ENCODE measurements at places on chromosomes 11 and 22.

DNA sequence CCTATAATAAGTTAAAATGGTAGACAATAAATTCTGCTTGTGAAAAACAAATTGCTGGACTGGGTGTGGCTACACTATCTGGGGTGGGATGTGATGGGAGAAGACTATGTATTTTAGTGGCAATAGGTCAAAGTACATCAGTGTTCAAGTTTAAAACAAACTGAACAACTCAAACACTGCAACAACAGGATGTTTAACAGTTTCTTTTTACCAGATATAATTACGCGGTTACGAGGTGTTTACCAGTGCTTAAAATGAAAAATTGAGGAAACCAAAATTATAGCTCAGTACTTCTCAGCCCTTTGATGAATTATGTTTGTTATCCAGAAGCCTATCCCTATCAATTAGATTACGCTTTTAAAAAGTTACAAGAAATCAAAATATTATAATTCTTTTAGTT, 3.2 kb downstream of the PRDM10 start:
- no peak for DNase-seq

DNA sequence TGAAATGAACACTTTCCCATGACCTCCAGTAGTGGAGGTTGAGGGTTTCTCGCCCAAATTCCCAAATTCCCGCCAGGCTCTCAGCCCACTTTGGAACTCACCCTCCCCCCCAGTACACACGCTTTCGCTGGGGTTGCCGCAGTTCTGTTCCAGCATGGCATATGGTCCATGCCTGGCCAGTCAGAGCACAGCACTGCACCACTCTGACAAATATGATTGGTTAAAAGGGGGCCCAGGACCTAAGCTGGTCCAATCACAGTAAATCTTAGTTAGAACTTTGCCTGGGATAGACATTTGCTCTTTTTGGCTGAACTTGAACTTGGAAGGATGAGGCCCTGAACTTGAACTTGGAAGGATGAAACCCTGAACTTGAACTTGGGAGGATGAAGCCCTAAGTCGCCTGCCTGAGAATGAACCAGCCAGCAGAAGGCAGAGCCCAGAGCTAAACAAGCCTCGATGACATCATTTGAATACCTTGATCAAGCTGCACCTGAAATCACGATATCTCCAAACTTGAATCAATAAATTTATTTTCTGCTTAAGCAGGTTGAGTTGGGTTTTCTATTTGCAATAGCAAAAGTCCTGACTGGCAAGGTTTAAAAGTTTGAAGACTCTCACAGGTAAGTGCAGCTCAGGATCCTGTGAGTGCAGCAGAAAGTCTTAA, 12.6 kb upstream of the SSTR3 start:
- DNase-seq, result no peak

GRCh38 chr11:19844806-19845205, 132.2 kb downstream of the NAV2 start:
- no peak for DNase-seq

DNA sequence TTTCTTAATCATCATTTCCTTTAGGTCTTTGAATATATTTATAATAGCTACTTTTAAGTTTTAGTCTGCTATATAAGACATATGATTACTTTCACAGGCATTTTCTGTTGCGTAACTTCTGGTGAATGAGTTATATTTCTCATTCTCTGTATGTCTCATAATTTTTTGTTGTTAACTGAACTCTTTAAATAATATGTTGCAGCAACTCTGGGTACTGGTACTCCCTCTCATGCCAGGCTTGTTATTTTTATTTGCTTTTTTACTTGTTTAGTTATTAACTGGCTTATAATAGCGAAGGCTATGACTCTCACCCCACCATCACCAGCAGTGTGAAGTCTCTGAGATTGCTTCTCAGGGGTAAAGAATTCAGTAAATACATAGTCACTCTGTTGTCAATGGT, 524.2 kb upstream of the CHORDC1 start:
- no peak for DNase-seq

GRCh38 chr11:11989774-11990744, 18.4 kb downstream of the DKK3 start:
- no peak for DNase-seq

Measured in CD4-positive, alpha-beta T cell treated with Interleukin-1 beta for 1 hour (primary cell).